ENCODE measurements at places on chromosomes 3 and 15.

DNA sequence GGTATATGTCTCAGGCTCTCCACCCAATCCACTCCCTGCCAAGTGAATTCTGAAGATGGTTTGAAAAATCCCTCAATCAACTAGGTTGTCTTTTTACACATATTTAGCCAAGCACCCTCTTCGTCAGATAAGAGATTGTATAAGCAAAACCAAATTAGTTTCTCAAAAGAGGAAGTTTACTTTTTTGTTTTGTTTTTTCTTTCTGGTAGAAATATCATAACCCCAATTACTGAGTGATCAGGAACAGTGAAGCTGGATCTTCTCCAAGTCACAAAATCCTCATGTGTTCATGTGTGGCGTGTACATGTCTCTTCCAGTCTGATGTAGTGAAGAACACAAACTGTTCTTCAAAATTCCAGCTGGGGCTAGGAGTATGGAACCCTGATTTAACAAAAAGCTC lies 180.6 kb downstream of the FOXP1 start:
- no peak for DNase-seq

DNA sequence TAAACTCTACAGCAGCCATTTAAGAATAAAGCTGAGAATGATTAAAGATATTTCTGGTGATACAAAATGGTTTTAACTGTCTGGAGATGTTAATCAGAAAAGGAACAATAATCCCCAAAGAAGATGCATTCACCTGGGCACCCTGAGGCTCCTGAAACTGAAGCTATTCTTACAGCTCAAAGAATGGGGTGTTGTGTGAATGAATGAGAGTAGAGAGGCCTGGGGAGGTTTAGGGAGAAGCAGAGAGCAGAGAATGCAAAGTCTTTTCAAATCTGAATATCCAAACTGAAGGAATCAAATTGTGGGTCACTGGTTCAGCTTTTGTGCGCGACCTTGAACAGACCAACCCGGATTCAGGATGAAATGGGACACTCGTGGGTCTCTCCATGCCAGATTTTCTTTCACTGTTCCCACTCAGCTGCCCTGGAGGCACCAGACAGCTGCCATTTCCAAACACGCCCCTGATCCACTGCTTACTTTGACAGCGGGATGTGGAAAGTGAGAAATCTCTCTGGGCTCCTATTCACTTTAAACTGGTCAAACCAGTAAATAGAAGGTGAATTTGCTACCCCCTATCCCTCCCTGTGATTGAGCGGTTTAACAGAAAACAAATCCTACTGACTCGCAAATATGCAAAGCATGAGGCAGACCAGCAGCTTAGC lies 485.5 kb upstream of the THBS1 start:
- no peak for DNase-seq

DNA sequence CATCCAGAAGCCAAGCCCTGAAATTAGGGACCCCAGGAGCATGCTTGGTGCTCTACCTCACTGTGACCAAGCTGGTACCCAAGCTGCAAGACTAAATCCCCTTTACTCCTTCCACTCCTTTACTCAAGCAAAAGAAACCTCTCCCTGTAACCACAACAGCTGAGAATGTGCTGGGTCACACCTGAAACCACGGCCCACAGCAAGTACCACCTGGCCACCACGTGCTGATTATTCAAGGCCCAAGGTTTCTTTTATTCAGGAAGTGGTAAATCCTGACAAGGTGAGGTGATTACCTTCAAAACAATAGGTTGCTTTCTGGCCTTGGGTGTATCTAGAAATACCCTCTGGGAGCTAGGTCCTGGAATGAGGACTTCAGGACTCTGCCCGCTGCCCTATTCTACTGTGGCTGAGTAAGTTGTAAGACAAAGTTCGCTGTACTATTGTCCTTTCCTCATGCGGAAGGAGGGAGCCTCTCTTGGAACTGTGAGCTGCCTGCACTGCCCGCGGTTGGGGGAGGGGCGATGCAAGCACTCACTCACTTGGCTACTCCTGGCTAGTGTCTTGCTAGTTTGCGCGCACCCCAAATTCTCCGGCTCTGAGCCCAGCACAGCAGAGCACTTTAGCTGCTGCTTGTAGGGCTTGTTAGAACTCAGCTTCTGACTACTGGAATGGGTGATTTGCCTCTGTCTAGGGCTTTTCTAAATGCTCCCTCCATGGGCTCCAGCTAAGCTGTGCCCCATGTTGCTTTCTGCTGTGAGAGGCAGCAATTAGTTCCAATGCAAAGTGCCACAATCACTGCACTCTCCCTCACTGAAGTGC lies 487.1 kb upstream of the CNTN3 start:
- no peak for DNase-seq

DNA sequence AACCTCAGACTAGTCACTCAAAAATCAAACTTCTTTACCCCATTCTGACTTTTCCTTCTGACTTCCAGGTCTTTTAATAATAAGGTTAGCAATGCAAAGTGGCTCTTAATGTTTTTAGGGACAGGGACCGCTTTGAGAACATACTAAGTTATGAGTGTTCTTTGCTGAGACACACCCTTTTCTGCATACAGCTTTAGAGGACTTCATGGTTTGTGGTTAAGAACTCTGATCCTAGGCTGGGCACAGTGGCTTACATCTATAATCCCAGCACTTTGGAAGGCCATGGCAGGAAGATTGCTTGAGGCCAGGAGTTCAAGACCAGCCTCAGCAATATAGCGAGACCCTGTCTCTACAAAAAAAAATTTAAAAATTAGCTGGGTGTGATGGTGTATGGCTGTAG lies 85.8 kb upstream of the CACNA2D3 start:
- no peak for DNase-seq

GRCh38 chr3:128408693-128409623 lies 57.7 kb downstream of the DNAJB8 start:
- DNase-seq, result no peak

DNA sequence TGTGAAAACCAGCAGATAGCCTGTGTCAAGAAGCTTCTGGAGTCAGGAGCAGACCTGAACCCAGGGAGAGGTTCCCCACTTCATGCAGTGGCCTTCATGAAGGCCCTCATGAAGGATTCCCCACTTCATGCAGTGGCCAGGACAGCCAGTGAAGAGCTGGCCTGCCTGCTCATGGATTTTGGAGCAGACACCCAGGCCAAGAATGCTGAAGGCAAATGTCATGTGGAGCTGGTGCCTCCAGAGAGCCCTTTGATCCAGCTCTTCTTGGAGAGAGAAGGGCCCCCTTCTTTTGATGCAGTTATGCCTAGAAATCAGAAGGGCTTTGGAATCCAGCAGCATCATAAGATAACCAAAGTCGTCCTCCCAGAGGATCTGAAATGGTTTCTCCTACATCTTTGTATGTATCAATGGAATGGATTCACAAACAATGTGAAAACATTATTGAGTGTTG lies 103.9 kb upstream of the CHD2 start:
- no peak for DNase-seq

GRCh38 chr15:60840306-60840702 lies 361.4 kb upstream of the ICE2 start:
- DNase-seq, result no peak

GRCh38 chr3:185983495-185984141 lies 45.8 kb upstream of the TRA2B start:
- DNase-seq, result peak; percentile 10

GRCh38 chr3:155032918-155033317 lies 47.2 kb upstream of the MME start:
- DNase-seq, result no peak

GRCh38 chr15:41620536-41621199 lies 39.5 kb upstream of the MGA start:
- no peak for DNase-seq

GRCh38 chr15:76298986-76299385 lies 12.3 kb downstream of the ETFA start:
- no peak for DNase-seq

DNA sequence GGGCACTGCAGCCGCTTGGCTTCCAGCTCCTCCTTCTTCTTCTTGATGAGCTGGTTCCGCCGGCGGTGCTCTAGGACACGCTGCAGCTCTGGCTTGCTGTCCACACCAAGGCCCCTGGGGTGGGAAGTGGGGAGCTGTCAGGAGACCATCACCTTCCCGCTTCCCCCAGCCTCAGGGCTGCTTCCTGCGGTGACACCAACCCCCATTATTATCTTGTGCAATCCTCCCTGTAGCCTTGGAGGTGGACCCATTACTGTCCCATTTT lies 10.0 kb downstream of the FAM107A start:
- no peak for DNase-seq

- no peak for DNase-seq
These were observed 108.1 kb upstream of the PLAAT1 start for GRCh38 chr3:193132964-193133363.

DNA sequence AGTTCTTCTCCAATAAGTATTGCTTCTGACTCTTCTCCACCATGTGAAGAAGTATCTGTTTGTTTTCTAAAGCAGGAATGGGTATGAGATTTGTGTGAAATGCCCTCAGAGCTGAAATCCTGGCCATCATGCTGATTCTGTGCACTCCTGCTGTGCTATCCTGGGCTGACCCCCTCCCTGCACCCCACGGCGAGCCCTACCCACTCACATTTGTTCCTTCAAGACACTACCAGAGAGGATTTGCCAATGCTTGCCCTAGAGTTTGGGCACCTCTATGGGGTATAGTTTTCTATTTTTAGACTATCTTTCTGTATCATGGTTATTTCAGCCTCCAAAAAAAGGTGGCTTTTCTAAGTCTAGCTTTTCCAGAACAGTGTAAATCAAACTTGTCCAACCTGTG lies 18.5 kb downstream of the TXNRD3 start:
- no peak for DNase-seq

GRCh38 chr15:77797270-77797669 lies 164.6 kb upstream of the LINGO1 start:
- DNase-seq, result no peak

DNA sequence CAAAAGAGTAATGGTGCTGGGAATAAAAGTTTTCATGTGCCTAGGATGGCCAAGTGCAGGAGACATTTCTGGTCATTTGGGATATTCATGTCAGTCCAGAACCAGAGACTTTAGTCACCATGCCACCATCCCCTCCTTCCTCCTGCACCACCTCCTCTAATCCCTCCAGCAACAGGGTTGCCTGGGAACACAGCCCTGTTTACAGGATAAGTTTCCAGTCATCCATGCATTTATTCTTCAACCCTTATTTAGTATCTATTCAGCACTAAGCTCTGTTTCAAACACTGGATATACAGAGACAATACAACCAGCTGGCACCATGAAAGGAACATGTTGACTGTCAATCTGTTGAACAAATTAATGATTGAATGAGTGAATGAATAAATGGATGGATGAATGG lies 211.7 kb downstream of the CLSTN2 start:
- DNase-seq, result no peak

GRCh38 chr3:194522579-194523046 lies 35.8 kb upstream of the ATP13A3 start:
- no peak for DNase-seq

DNA sequence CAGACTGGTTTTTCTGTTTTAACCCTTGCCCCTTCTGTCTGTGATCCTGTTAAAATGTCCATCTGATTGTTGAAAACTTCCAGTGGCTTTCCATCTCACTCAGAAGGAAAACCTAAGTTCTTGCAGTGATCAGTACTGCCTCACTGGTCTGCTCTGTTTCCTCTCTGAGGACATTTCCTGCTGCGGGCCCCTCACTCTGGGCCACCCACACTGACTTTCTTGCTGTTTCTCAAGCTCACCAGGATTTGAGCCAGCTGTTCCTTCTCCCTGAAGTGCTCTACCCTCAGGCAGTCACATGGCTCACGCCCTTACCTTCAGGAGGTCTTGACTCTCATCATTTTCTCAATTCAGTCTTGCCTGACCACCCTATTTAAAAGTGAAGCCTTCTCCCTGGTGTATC lies 1.8 kb downstream of the GRK7 start:
- DNase-seq, result no peak

- DNase-seq, result no peak
These were observed 54.1 kb downstream of the TLE3 start for GRCh38 chr15:70043590-70043989.

GRCh38 chr3:53776494-53777101 lies 69.6 kb downstream of the CHDH start:
- no peak for DNase-seq

- DNase-seq, result no peak
These were observed 52.7 kb downstream of the RPN1 start for GRCh38 chr3:128597900-128598299.

- no peak for DNase-seq
These were observed 200.3 kb upstream of the UMPS start for GRCh38 chr3:124529826-124530571.

- no peak for DNase-seq
These were observed 12.7 kb downstream of the KLHL25 start for GRCh38 chr15:85782064-85782463.

- DNase-seq, result no peak
These were observed 23.1 kb upstream of the TBL1XR1 start for GRCh38 chr3:177220136-177220974.

DNA sequence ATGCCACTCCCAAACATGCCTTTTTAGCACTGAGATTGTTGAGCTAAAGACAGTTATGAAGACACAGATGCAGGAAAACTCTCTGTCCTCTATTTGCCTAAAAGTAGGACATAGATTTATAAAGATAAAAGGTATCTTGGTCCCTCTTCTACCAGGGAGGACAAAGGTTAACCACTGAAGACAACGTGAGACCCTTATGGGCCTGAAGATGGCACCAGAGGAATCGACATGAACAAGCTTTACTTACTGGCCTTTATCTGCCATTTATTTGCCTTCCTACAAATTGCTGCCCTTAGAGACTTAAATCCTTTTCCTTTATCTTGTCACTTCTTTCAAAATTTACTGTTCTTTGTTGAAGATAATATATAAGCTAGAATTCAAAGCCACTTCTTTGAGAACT lies 109.7 kb upstream of the FAM3D start:
- no peak for DNase-seq

GRCh38 chr3:43537225-43537624 lies 84.6 kb downstream of the ANO10 start:
- no peak for DNase-seq

Data from activated CD8-positive, alpha-beta memory T cell treated with anti-CD3 and anti-CD28 coated beads for 1 hour (primary cell).